ENCODE measurements at places on chromosomes 4 and X. TPM values are rescaled to one million over a fixed set of nuclear protein-coding genes. Genes with fewer than 3 reads are reported as not detected.

PPP2R3B gene
- 23.5 TPM for total RNA-seq

EXOC1L gene
- total RNA-seq = not detected

BRS3 gene
- not detected for total RNA-seq

MAGEC3 gene
- total RNA-seq = not detected

DMD gene
- 0.01 TPM for total RNA-seq

C4orf51 gene
- not detected for total RNA-seq

SERTM2 gene
- not detected for total RNA-seq

APLN gene
- total RNA-seq = 0.71 TPM

SPANXA1 gene
- not detected for total RNA-seq

EDA gene
- 0.94 TPM for total RNA-seq

Measured in A549 treated with CpdA at 1 μM for 4 hours (cell line).